Uterus (tissue), 4 donors: ENCODE measurements at places on chromosomes 3 and 15.

GRCh38 chr3:64467255-64467944 lies 220.4 kb downstream of the ADAMTS9 start:
- DNase-seq, result no peak

GRCh38 chr3:135172191-135172869 lies 377.3 kb downstream of the EPHB1 start:
- DNase-seq, result no peak

DNA sequence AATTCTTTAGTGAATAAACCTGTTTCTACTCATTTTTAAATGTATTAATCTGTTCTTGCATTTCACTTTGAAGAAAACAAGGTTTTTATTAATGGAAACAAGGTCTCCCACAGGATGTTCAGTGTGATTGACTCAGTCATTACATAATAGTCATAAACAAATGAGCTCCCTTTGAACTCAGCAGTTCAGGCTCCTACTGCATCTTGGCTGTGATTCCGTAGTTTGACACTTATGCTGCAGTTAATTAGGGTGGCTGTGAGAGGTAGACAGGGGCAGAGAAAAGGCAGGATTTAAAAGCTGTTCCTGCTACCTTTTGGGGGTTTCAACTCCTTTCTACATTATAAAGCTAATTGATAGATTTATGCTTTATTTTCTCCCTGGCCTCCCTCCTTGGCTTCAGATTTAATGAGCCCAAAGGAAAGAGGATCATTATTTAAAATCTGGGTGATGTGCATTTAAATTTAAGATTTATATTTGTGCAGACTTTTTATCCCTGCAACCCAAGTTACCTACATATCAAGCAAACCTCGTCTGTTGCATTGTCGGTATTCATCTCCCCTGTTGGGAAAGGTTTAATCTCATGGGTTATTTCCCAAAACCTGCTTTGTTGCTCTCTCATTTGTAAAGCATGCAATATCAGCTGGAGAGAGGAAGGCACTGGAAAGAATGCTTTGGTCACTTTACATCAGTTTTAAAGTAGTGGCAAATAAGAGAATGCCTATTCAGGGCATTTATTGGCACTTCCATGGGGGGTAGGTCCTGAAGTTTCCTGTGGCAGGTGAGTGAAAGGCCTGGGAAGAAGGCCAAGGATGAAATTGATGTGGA lies 345.0 kb upstream of the NR2E3 start:
- no peak for DNase-seq

DNA sequence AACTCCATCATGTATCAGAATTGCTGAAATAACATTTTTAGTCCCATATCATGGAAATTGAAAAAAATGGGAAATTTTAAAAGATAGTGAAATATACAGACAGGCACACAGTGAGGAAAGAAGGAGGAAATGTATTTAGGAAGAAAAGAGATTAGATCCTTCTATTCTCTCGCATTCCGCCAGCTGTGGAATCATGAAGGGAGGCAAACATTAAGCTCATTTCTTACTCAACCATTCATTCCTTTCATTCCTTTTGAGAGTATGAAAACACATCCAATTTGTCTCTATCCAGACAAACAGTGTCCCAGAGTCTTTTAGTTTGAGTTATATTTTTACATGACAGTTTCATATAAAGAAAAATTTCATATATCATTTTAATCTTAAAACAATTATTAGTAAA lies 52.5 kb upstream of the KCNMB2 start:
- no peak for DNase-seq

- DNase-seq, result peak; percentile 73
These were observed 117.8 kb downstream of the WNT5A start for GRCh38 chr3:55369141-55369847.
